ENCODE measurements at places on chromosomes 3 and 15.

- no peak for DNase-seq
Measured at GRCh38 chr3:194265505-194265892, 85.6 kb downstream of the CPN2 start.

DNA sequence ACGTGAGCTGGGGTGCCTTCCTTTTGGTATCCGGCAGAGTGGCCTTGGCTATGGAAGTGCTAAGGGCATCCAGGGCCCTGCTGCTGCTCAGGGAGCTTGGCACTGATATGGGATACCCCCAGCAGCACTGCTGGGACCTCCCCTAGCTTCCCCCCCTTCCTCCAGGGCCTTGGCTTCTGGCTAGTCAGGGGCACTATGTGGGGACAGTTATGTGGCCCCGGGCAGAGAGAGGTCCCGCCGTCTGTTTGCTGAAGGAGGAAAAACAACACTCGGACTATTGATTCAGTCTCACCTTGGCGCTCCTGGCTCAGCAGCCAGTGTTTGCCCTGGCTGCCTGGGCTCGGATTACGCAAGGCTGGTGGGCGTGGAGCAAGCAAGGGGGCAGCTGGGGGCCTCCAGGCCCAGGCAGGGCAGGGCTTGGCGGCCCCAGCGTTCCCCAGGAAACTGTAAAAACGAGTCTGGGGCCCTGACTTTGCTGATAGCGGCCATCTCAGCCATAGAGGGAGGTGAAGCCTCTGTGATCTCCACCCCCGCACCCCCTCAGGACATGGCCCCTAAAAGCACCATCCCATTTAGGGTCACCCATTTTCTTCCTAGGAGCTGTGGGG lies 5.7 kb downstream of the FURIN start:
- no peak for DNase-seq

GRCh38 chr3:146781059-146781458 lies 175.9 kb upstream of the PLSCR5 start:
- no peak for DNase-seq

DNA sequence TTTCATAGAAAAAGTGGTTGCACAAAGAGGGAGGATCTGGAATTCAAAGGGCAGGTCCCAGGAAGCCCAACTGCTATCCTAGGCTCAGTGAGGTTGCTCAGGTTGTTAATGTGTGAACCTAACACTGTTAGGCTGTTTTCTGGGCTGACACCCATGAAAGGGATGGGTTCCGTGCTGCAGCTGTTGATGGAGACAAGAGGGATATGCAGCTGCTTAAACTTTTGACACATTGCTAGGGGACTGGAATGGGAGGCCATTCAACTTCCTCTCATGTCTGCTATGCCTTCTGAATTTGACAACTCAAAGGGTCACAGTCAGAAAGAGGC lies 198.0 kb upstream of the NR2E3 start:
- DNase-seq: no peak

- DNase-seq: no peak
Measured at GRCh38 chr3:127735767-127736693, 63.3 kb downstream of the ABTB1 start.

- no peak for DNase-seq
Measured at GRCh38 chr3:54653456-54654195, 274.2 kb downstream of the LRTM1 start.

GRCh38 chr3:106929081-106929480 lies 448.2 kb upstream of the CCDC54 start:
- DNase-seq: no peak

- no peak for DNase-seq
Measured at GRCh38 chr15:70156671-70157271, 59.1 kb upstream of the TLE3 start.

Data from thymus (tissue), 14 donors.